ENCODE measurements at places on chromosomes 7 and 10.

GRCh38 chr10:58064714-58065528, 202.8 kb downstream of the IPMK start:
- DNase-seq: peak; percentile 53

- no peak for DNase-seq
Measured at GRCh38 chr10:76631884-76632766, 1005.5 kb downstream of the KCNMA1 start.

DNA sequence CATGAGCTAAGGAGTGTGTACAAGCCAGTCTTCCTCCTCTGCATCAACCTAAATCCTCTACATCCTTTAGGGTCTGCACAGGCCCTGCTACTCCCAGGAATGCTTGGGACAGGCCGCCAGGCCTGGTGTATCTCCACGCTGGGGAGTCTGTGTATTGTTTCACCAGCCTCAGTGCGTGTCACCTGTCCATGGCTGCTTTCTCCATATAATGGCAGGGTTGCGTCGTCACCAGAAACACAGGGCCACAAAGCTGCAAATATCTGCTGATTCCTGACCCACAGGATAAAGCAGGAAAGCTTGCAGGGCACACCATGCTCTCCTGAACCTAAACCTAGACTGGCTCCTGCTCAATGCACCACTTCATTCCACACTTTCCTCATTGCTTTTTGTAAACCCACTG, 45.6 kb downstream of the COBL start:
- no peak for DNase-seq

DNA sequence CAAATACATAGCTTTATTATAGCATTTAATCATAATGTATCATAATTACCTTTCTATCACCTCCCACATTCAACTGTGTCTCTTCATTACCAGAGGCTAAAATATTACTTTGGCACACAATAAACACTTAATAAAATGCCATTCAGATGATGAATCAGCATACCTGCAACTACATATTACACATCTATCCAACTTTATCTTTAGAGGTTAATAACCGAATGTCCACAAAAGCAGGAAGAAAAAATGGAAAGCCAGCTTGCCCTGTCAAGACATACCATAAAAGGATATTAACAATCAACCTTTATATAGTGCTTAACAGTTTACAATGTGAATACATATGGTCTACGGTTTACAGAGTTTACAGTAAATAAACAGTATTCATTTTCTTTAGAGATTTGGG, 12.7 kb downstream of the CACUL1 start:
- DNase-seq: no peak

DNA sequence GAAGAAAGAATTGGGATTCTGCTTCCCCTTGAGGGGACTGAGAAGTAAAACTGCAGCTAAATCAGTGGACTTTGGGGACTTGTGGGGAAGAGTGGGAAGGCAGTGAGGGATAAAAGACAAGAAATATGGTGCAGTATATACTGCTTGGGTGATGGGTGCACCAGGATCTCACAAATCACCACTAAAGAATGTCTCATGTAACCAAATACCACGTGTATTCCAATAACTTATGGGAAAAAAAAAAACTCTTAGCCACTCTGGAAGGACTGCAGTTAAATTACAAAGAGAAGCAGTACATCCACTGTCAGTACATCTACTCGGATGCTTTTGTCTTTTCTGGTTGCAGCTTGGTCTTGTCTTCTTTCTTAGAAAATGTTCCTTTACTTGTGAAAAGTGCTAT, 27.4 kb upstream of the GOT1 start:
- DNase-seq: peak; percentile 63

- peak; percentile 99 for DNase-seq
Measured at GRCh38 chr7:99562832-99563231, 4.4 kb downstream of the ZNF655 start.

DNA sequence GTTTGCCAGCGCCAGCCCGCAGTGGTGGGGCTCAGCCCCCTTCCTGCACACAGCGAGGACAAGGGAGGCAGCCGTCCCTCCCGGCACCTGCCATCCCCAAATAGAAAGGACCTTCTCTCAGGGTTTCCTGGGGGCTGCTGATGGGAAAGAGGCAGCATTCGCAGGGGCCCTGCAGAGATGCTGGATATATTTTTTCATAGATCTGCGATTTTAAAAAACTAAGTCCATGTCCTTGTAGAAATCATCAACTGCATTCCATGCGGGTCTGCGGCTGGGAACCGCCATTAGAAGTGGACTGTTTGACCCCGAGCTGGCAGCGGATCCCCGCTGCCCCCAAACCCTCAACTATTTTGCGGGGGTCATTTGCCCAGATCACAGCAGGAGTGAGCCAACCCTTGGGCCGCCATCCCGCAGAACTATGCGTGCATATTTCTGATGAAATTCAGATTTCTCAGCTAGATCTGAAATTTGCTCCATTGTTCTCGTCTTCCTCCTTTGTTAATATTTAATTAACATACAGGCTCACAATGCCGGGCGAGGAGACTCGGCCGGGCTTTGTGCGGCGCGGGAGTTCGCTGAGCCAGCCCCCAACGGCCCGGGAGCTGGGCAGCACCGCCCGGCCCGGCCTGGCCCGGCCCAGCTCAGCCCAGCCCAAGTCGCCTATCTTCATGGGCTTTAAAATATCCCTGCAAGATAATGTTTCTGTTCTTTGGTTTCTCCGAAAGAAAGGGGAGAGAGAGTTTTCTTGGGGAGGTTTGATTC, 2.0 kb downstream of the EN2 start:
- DNase-seq: no peak

DNA sequence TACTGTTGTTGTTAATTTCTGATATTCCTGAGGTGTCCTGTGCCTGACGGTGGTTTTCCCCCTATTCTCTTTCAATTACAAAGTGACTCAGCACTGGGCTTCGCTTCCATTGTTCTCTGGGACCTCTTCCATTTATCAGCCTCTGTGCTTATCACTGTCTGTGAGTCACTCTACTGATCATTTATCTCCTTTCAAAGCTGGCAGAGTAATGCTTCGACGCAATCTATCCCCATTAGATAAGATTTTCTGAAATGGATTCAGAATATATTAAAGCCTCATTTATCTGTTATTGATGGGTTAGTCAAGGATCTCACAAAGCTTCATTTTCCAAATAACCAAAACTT, 679.2 kb downstream of the SDK1 start:
- no peak for DNase-seq

DNA sequence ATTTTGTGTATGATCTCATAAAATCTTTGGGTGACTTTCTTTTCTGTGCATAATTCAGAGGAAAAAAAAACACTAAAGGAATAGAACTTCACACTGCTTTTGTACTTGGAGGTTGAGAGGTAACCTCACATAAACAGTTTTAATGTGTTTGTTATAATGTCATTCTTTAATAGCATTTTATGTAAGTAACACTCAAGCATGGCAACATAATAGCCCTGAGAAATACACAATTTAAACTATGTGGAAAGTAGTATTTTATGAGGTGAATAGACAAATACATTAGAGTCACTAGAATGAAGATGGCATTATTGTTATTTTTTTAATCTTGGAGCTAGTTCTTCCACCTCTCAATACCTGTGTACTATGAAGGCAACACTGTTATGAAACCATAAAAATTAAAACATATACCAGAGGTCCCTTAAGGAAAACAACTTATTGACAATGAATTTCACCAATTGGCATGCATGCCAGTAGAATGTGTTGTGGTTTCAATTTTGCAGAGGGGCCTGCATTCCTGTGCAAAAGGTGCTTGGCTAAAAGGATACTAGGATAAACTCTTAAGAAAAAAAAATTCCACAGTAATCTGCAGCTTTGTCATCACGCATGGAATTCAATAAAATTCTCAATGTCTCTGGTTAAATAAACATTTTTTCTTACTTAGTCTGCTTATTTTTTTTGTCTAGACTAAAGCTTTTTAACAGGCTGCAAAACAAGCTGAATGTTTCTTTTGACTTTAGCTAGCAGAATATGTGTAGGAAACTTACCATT, 102.5 kb downstream of the CD36 start:
- DNase-seq: peak; percentile 81

- DNase-seq: no peak
Measured at GRCh38 chr7:24828891-24829661, 71.8 kb upstream of the GSDME start.

- no peak for DNase-seq
Measured at GRCh38 chr10:105148456-105148855, 507.4 kb downstream of the SORCS3 start.

DNA sequence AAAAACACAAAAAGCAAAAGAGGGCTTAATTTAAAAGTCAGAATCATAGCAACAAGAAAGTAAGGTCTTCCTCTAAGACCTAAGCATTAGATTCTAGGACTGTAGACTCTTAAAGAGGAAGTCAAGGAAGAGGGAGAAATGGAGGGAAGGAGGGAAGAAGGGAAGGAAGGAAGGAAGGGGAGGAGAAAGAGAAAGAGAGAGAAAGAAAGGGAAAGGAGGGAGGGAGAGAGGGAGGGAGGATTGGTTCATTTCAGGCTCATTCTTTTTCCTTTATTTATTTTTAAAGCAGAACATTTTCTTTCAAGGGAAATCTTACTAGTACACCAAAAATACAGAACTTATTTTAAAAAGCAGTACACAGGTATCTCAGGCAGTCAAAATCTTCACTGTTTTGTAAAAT, 81.1 kb downstream of the DLG5 start:
- DNase-seq: no peak

DNA sequence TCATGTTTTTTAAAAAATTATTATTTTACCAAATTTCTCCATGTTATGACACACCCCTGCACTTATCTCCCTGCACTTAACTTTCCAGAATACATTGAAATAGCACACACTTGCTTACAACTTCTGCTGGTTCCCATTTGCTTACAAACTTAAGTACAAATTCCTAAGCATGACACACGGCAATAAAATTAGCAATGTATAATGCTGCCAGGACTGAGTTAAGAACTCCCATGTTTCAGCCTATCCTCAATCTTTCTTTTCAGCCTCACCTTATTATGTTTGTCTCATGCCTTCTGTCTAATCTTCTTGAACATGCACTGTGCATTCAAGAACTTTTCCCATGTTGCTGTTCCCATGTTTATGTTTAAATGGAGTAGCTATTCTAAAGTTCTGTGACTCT, 40.8 kb downstream of the PRPS1L1 start:
- peak; percentile 79 for DNase-seq

- no peak for DNase-seq
Measured at GRCh38 chr7:123398921-123399320, 135.5 kb downstream of the IQUB start.

- no peak for DNase-seq
Measured at GRCh38 chr7:25927626-25927978, 224.4 kb upstream of the NFE2L3 start.

DNA sequence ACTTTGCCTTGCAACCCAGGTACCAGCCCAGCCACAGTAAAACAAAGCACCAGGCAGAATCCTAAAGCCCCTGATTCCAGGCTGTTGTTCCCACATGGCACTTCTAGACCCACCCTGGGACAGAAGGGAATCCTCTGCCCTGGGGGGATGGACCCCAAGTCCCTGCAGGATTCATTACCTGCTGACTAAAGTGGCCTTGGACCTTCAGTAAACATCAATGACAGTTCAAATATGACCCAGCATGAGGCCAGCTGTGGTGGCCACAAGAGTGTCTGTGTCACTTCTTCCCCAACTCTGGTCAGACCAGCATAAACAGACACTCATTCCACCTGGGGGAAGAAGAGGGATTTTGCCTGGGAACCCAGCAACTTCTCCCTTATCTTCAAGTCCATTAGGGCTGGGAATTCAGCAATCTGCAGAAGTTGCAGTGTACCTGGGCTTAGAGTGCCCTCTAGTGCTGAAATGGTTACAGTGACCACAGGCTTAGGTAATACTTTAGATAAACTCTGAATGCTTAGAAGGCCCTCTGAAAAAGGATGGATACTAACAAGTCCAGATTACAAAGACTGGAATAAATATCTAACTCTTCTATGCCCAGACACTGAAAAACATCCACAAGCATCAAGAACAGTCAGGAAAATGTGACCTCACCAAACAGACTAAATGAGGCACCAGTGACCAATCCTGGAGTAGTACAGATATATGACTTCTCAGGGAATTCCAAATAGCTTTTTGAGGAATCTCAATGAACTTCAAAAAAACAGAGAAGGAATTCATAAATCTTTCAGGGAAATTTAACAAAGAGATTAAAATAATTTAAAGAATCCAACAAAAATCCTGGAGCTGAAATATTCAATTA, 108.5 kb upstream of the TMEM168 start:
- DNase-seq: peak; percentile 64

GRCh38 chr7:906776-907157, 30.4 kb downstream of the GET4 start:
- DNase-seq: no peak

- DNase-seq: no peak
Measured at GRCh38 chr7:35657125-35657524, 37.8 kb downstream of the HERPUD2 start.

DNA sequence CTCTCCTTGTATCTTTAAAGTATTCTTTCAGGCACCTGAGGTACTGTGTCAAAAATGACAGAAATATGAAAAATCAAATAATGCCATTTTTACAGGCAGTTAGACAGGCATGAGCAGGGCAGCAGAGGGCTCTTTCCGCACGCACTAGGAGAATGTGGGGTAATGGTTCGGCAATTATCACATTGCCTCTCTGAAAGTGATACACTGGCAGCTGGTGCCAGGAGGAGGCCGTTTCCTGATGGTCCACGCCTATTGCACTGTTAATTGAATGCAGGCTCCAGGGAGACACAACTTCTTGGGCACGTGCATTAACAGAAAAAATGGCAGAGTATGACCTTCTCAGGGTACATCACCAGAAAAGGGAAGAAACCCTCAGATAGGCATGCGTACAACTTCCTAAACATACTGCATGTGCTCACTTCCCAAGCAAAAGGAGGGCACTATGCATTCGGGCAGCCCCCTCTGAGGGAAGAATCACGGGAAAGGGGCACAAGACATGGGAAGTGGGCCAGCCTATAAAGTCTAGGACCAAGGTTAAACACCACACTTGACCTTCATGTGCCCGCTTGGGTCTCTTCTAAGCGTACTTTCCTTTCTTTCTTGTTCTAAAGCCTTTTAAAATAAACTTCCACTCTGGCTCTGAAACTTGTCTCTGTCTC, 161.7 kb downstream of the TNS3 start:
- DNase-seq: no peak

DNA sequence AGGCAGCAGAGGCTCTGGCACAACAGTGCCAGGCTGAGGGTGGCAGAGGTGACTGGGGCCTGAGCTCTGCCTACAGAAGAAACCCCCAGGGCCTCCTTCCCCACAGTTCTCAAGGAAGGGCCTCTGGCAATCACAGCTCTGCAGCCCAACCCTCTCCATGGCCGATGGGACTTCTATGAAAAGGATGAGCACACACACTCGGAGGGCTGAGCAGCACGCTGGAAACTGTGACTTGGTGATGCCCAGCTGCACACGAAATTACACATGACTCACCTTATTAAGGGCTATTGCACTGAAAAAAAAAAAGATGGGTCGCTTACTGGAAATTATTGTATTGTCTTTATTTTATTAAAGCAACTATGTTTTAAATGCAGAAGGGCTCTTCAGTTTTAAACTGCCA, 42.9 kb upstream of the LRRC18 start:
- no peak for DNase-seq

- no peak for DNase-seq
Measured at GRCh38 chr7:151626422-151627115, 106.9 kb upstream of the RHEB start.

- DNase-seq: no peak
Measured at GRCh38 chr10:29637537-29637936, 2.8 kb upstream of the SVIL start.
